ENCODE measurements at places on chromosomes 5 and 9.

- H3K27me3 ChIP-seq = peaks cover 7% of the 10 kb centered on the region
- no peaks in the 10 kb centered on the region for H3K4me1 ChIP-seq
- no peaks in the 10 kb centered on the region for H3K36me3 ChIP-seq
- no peak overlapping the region for H3K27ac ChIP-seq
These were observed 6.8 kb downstream of the AMBP start for GRCh38 chr9:114071197-114071795.

DNA sequence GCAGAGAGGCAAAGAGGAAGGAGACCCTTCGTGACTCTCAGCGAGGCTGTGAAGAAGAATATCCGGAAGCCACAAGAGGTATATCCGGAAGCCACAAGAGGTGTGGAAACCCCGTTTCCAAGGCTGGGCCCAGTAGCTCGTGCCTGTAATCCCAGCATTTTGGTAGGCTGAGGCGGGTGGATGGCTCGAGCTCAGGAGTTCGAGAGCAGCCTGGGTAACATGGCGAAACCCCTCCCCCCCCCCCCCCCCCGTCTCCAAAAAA is 612 bp upstream of the BBLN start:
- DNase-seq = peak; percentile 91
- H3K4me1 ChIP-seq = peaks cover 23% of the 10 kb centered on the region
- peak overlapping the region; percentile 83 for H3K4me3 ChIP-seq
- peak overlapping the region; percentile 91 for H3K27ac ChIP-seq

DNA sequence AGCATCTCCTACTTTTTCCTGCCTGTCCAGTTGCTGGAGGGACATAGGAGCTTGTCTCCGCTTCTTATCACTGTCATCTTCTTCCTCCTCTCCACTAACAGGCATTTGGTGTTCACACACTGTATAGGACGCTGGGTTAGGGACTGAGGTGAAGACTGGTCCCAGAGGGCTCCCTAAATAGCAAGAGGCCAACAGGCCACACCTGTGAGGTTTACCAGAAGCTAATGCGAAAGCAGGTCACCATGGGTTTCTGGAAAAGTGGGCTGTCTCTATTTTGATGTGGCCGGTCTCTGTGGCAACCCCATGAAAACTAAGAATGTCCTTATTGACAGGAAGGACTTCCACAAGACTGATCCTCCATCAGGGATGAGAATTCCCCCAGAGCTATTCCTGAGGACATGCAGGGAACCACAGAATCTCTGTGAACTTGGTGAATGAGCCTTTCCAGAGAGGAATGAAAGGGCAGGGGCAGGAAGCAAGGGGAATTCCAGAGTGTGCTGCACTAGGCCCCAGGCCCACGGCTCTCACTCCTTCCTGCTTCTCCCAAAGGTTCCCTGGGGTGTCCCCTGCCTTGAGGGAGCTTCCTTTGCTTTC is 61.7 kb downstream of the DAP start:
- H3K27me3 ChIP-seq = no peaks in the 10 kb centered on the region
- no peak overlapping the region for H3K27ac ChIP-seq
- peaks cover 1% of the 10 kb centered on the region for H3K36me3 ChIP-seq

GRCh38 chr9:136713550-136713949 is 1.2 kb downstream of the DIPK1B start:
- H3K27ac ChIP-seq = no peak overlapping the region
- H3K27me3 ChIP-seq = peaks cover 26% of the 10 kb centered on the region
- DNase-seq = no peak
- peaks cover 2% of the 10 kb centered on the region for H3K4me1 ChIP-seq
- H3K36me3 ChIP-seq = no peaks in the 10 kb centered on the region

DNA sequence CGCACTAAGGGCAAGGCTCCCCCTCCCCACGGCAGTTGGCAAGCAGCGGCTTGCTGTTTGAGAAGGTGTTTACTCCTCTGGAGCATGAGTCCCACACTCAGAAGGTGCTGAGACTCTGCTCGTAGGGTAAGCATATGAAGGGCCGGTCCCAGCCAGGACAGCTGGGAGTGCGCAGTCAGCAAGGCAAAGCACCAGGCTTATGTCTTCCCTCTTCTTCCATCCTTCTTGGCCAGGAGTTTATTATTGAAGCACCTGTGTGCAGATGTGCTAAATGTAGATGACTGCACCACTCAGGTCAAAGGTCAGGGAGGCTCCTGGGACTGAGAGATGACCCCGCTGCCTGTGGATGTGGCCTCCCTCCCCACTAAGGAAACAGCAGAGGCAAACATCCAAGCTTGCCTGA is 27.0 kb upstream of the CDKN2AIPNL start:
- DNase-seq = no peak
- no peaks in the 10 kb centered on the region for H3K36me3 ChIP-seq
- H3K4me3 ChIP-seq = no peak overlapping the region
- no peaks in the 10 kb centered on the region for H3K27me3 ChIP-seq
- H3K4me1 ChIP-seq = peaks cover 13% of the 10 kb centered on the region
- no peak overlapping the region for H3K27ac ChIP-seq

Data from activated CD4-positive, alpha-beta T cell treated with anti-CD3 and anti-CD28 coated beads, Interleukin-2, amount 10 ng/mL, durations not matched to agents 24 days and 14 days (primary cell).